CD8-positive, alpha-beta memory T cell (primary cell): ENCODE measurements at places on chromosomes 1 and 21.

GRCh38 chr21:44426663-44427191 is 28.6 kb upstream of the LRRC3 start:
- no peak for DNase-seq

GRCh38 chr1:162087574-162087973 is 18.1 kb downstream of the NOS1AP start:
- no peak for DNase-seq

- no peak for DNase-seq
Measured at GRCh38 chr1:58745117-58745516, 38.7 kb downstream of the JUN start.

GRCh38 chr1:24323281-24323680 is 4.1 kb downstream of the GRHL3 start:
- no peak for DNase-seq

GRCh38 chr21:34695434-34695833 is 26.6 kb downstream of the CLIC6 start:
- DNase-seq: no peak

GRCh38 chr1:35847935-35848565 is 35.0 kb upstream of the AGO1 start:
- no peak for DNase-seq

- DNase-seq: no peak
Measured at GRCh38 chr1:18234790-18235242, 127.2 kb downstream of the IGSF21 start.

- no peak for DNase-seq
Measured at GRCh38 chr1:42937141-42937696, 21.4 kb downstream of the SLC2A1 start.

- DNase-seq: no peak
Measured at GRCh38 chr21:45260191-45260825, 27.4 kb downstream of the POFUT2 start.

GRCh38 chr1:28099050-28099769 is 10.8 kb upstream of the EYA3 start:
- DNase-seq: no peak

GRCh38 chr1:170407138-170407537 is 124.8 kb upstream of the GORAB start:
- DNase-seq: no peak

DNA sequence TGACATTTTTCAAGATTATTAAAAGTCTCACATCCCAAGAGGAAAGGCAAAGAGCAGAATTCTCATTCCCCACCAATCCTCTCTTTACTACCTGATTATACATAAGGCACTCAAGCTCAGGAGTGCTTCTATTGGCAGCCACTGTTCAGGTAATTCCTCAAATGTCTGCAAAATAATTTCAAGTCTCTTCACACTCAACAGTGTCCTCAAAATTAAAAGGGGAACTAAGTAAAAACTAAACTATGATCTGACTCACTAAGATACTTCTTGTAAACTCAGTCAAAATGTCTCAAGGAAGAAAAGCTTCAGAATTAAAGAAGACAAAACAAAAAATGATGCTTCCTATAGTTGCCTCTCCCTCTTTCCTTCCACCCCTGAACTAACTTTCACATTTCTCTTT is 135.6 kb downstream of the GPATCH2 start:
- no peak for DNase-seq
